ENCODE measurements at places on chromosomes 1 and 21.

GRCh38 chr21:36883532-36884486 lies 82.7 kb downstream of the HLCS start:
- no peak for DNase-seq

GRCh38 chr1:164183854-164184635 lies 374.9 kb upstream of the PBX1 start:
- no peak for DNase-seq

GRCh38 chr1:25204797-25205480 lies 27.4 kb downstream of the SYF2 start:
- DNase-seq: peak; percentile 60

DNA sequence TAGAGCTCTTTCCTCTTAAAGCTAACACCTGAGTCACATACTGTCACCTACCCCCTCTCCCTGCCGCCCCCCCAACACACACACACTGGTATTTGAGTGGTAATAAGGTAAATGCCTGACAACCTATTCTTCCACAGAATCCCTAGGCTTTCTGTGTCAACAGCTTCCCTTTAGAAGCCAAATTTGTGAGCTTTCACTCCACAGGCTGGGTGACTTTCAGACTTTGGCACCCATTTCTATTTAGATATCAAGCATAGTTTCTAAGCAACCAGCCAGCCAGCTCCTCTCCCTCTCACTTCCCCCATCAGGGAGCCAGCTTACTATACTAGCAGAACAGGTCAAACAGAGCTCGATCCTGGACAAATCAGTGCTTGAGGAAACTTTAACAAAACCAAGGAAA lies 3.2 kb upstream of the C1orf74 start:
- DNase-seq: no peak

- no peak for DNase-seq
These were observed 138.6 kb upstream of the EDN2 start for GRCh38 chr1:41622859-41623732.

DNA sequence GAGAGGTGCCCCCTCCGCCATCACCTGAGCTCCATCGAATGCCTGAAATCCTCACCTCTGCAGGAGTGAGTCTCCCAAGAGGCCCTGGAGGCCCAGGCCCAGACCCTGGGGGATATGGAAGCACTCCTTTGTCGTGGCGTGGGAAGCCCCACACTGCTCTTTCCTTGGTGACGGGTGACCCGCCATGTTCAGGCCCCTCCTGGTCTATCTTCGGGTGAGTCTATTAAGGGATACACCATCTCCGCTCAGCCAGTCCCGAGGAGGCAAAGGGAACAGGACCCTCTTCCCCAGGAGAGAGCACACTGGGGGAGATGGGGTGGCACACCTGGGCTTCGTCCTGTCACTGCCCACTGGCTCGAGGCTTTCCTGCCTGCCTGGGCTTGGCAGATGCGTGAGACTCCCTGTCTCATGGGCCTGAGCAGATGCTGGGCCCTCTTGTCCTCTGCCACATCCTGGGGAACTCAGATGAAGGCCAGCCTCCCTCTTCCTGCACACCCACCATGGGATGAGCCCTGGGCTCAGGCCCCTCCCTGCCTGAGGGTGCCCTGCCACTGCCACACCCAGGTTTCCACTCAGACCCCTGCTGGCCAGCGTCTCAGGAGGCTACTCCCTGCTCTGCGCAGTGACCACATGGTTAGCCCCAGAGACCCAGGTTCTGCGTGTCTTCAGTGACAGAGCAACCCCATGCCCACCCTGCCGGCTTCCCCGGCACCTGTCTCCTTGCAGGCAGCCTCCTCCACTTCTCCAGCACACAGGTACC lies 3.8 kb upstream of the NPHP4 start:
- DNase-seq: no peak

- DNase-seq: no peak
These were observed 49.8 kb downstream of the DHX9 start for GRCh38 chr1:182888736-182889531.

GRCh38 chr1:38581396-38581795 lies 278.2 kb downstream of the RRAGC start:
- no peak for DNase-seq

GRCh38 chr1:207817166-207817565 lies 65.3 kb downstream of the CD46 start:
- no peak for DNase-seq

- no peak for DNase-seq
These were observed 67.4 kb upstream of the STUM start for GRCh38 chr1:226481133-226481532.

DNA sequence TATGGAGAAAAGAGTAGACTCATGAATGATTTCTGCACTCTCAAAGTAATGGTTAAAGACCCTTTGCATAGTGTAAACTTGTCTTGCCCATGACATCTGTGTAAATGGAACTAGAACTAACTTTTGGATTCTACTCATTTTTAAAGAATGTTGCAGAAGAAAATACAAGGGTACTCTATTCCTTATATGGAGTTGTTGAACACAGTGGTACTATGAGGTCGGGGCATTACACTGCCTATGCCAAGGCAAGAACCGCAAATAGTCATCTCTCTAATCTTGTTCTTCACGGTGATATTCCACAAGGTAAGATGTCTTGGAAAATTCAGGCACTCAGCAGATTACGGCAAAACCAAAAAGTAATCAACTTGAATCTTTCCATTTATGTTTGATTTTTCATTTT lies 19.8 kb downstream of the CCT8 start:
- DNase-seq: no peak

GRCh38 chr1:90768098-90768497 lies 51.0 kb upstream of the BARHL2 start:
- DNase-seq: peak; percentile 6

DNA sequence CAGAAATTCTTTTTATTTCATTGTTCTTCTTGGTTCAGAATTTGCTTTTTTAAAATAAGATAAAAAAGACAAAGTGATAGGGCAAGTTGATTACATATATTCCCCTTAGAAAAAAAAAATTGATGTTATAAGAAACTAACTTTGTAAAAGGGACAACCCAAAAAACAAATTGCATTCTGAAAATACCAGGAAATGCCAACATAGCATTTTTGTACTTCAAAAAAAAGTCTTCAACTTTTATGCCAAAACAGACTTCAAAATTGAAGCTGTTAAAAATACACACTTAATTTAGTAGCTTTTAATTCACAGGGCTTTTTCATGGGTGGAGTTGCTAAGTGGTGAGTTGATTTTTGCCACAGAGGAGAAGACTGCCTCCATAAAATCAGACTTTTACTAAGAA lies 70.9 kb downstream of the ODF2L start:
- DNase-seq: no peak

- peak; percentile 80 for DNase-seq
These were observed at the start of gene IRF2BP2 for GRCh38 chr1:234610061-234610665. Gene IRF2BP2, minus strand, starts transcription at chr1:234610178. Its CDS starts 684 bp downstream, at chr1:234609494.

DNA sequence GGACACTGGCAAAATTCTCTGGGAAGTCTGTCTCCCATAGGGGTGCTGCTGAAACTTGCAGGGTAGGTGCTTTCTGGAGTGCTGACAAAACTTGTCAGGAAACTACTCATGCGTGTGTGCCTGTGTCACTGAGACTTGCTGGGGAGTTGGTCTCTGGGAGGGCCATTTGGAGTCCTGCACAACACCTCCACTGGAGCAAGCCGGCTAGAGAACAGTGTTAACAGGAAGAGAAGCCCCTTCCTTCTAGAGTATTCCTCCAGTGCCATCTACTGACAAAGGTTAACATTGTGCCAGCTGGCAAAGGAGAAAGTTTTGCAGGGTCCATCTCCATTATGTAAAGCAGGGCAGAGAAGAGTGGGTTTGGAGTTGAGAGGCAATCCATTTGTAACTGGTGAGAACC lies 30.0 kb downstream of the ZMYM4 start:
- peak; percentile 15 for DNase-seq

GRCh38 chr1:180160357-180160756 lies 5.7 kb downstream of the QSOX1 start:
- DNase-seq: no peak

- no peak for DNase-seq
These were observed 574.3 kb upstream of the USP24 start for GRCh38 chr1:55789466-55789865.

- no peak for DNase-seq
These were observed 3.7 kb upstream of the IGSF3 start for GRCh38 chr1:116671072-116671760.

GRCh38 chr1:17875882-17876280 lies 120.7 kb downstream of the ACTL8 start:
- DNase-seq: no peak

DNA sequence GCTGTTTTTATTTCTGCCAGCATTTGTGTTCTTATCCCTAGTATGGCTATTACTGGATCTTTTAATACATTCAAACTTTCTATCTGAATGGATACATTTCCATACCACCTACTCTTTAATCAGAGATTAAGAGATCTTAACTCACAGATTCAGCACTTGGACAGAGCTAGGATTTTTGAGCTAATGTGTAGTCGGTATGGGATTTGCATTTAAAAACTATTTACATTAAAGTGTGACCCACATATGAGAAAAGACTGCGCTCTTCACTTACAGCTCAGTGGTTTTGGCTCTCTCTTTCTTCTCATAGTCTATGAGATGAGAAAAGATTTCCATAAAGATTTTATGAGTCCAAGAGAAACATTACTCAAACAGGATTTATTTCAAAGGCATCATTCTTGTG lies 16.4 kb downstream of the HMGB4 start:
- DNase-seq: no peak

- DNase-seq: no peak
These were observed 37.3 kb upstream of the ZNF644 start for GRCh38 chr1:91059157-91059556.

DNA sequence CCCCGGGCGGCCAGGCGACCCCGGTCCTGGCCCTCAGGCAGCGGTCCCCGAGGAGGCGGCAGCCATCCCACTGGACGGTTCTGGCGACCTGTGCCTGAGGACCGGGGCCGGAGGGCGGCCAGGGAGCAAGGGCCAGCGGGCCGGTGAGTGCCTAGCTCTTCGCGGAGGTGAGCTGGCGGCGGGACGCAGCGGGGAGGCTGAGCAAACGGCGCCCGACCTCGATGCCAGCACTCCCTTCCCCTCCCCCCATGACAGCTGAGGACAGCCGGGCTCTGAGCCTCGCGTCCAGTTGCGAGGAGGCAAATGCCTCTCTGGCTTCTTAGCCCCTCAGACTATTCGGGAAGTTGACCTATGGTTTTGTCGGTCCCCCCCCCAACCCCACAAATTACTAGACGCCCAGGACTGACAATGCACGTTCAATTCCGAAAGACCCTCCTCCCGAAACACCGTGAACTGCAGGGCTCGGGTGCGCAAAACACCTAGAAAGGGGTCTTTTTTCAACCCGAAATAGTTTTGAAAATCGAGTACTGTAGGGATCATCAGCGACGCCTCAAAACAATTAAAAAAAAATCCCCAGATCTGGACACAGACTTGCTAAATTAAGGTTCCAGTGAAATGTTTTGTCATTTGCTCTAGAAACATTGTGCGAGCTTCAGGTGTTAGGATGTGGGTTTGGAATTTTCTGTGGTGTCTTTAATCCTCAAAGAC lies 8.3 kb downstream of the CDKN2C start:
- DNase-seq: no peak

DNA sequence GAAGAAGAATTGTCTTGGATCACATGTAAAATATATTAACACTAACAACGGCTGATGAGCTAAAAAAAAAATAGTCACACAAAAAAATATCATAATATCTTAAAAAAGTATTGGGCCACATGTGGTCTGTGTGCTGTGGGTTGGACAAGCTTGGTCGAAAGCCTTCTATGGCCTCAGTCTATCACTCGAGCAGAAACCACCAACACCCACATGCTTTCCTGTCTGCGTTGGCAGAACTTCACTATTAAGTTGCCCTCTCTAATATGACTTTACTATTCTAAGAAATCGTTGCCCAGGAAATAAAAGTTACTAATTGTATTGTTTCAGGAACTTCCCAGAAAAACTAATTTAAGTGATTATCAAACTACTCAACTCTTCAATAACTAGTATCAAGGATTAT lies 28.2 kb upstream of the ETS2 start:
- no peak for DNase-seq

GRCh38 chr1:240193679-240194078 lies 102.0 kb downstream of the FMN2 start:
- DNase-seq: no peak

GRCh38 chr1:24770881-24771280 lies 25.6 kb downstream of the CLIC4 start:
- DNase-seq: no peak

- no peak for DNase-seq
These were observed 179.9 kb downstream of the ADSS2 start for GRCh38 chr1:244271691-244272308.

DNA sequence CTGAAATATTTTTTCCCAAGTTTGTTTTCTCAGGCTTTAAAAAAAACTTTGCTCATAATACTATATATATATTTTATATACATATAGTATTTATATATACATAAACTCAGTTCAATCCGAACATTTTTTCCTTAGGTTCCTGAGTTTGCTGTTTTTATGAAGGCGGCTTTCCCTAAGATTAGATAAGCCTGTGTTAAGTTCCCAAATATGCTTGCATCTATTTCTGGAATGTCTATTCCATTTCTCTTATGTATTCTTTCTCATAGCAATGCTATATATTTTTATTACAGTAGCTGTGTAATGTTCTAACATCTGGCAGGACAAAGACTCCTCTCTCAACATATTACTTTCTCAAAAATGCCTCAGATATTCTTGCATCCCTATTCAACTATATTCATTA lies 45.9 kb downstream of the ADSS2 start:
- no peak for DNase-seq

GRCh38 chr1:9218917-9219316 lies 15.7 kb upstream of the H6PD start:
- no peak for DNase-seq

DNA sequence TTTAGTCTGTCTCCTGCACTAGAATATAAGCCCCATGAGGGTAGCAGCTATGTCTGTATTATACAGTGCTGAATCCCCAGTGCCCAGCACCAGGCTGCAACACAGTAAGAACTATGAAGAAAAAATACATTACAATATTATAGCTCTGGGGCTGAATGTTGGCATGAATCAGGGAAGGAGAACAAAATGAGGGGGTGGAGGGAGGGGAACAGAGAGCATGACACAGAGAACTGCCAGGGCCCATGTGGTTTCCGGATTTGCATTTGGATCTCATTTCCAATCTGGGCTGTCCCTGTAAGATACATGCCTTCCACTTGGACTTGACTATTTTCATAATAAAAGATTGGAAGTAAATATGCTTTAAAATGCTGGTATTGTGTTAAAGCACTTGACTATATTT lies 35.8 kb downstream of the C1orf198 start:
- no peak for DNase-seq

- DNase-seq: no peak
These were observed 335.7 kb upstream of the NCAM2 start for GRCh38 chr21:20662514-20662913.

- DNase-seq: no peak
These were observed 77.8 kb upstream of the CD55 start for GRCh38 chr1:207243442-207244408.

GRCh38 chr1:32180186-32181060 lies 948 bp downstream of the TXLNA start:
- peak; percentile 28 for DNase-seq
